ENCODE measurements at places on chromosomes 16 and 17. TPM values are rescaled to one million over a fixed set of nuclear protein-coding genes. Genes with fewer than 3 reads are reported as not detected.

DNA sequence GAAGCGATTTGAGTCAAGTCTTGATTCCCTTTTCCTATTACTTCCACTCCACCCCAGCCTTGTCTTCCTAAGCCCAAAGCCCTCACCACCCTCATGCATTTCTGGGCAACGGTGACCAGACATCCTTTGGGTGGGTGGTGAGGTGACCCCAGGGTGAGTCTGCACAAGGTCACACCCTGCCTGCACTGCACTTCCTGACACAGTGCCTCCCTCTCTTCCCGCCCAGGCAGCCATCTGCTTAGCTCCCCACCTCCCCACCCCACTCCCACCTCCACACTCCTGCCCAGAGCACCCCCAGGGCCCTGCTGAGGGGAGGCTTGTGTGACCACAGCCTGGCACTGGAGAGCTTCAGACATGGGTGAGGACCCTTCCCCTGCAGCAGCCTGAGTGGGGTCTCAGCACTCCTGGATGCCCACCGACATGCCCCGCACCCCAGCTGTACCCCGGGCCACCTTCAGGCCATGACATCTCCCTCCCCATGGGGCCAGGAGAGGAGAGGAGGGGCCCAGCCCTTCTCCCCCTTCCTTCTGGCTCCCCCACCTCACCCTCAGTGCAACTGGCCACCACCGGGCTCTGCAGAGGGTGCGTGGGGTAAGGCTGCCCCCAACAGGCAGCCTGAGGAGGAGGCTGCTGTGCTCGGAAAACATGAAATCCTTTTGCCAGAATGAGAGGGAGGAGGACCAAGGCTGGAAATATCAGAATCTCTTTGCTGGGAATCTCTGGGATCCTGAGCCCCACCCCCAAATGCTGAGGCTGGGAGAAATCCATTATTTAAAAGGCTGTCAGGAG is 68.6 kb downstream of the CCT6B start:
- H3K27ac ChIP-seq = no peak overlapping the region
- no peak for DNase-seq
- H3K36me3 ChIP-seq = no peaks in the 10 kb centered on the region
- peaks cover 20% of the 10 kb centered on the region for H3K27me3 ChIP-seq

GRCh38 chr16:77499373-77500285 is 64.8 kb upstream of the ADAMTS18 start:
- no peaks in the 10 kb centered on the region for H3K4me1 ChIP-seq
- H3K4me3 ChIP-seq = no peak overlapping the region
- DNase-seq = no peak
- no peak overlapping the region for H3K27ac ChIP-seq
- H3K27me3 ChIP-seq = no peaks in the 10 kb centered on the region

GRCh38 chr16:3032624-3033023 is 4.1 kb downstream of the BICDL2 start:
- no peaks in the 10 kb centered on the region for H3K36me3 ChIP-seq
- peaks cover 85% of the 10 kb centered on the region for H3K27me3 ChIP-seq
- H3K27ac ChIP-seq = no peak overlapping the region
- H3K4me1 ChIP-seq = peaks cover 30% of the 10 kb centered on the region
- no peak for DNase-seq

The ALOX15B gene
- total RNA-seq = 53.5 TPM
